ENCODE measurements at places on chromosomes 4 and X.

- H3K27ac ChIP-seq: no peak overlapping the region
- DNase-seq: no peak
- no peak overlapping the region for H3K4me3 ChIP-seq
- peaks cover 4% of the 10 kb centered on the region for H3K36me3 ChIP-seq
These were observed 84.0 kb downstream of the PDS5A start for GRCh38 chr4:39893693-39894072.

GRCh38 chr4:8221476-8221875 lies 22.4 kb downstream of the SH3TC1 start:
- no peaks in the 10 kb centered on the region for H3K27me3 ChIP-seq
- no peaks in the 10 kb centered on the region for H3K4me1 ChIP-seq
- H3K27ac ChIP-seq: no peak overlapping the region
- no peaks in the 10 kb centered on the region for H3K36me3 ChIP-seq
- H3K4me3 ChIP-seq: no peak overlapping the region
- DNase-seq: no peak

- DNase-seq: no peak
- no peak overlapping the region for H3K4me3 ChIP-seq
- no peak overlapping the region for H3K27ac ChIP-seq
- H3K27me3 ChIP-seq: no peaks in the 10 kb centered on the region
These were observed 249.2 kb downstream of the MID1IP1 start for GRCh38 chrX:39050427-39050826.

DNA sequence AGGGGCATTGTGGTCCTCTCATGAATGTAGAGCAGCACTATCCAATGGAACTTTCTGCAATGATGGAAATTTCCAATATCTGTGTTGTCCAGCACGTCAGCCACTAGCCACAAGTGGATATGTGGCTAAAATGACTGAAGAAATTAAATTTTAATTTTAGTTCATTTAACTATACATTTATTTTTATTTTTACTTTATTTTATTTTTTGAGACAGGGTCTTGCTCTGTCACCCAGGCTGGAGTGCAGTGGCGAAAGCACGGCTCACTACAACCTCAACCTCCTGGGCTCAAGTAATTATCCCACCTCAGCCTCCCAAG lies 13.3 kb upstream of the RBBP7 start:
- H3K4me3 ChIP-seq: no peak overlapping the region
- no peak for DNase-seq
- peak overlapping the region; percentile 81 for H3K27ac ChIP-seq
- no peaks in the 10 kb centered on the region for H3K36me3 ChIP-seq
- peaks cover 8% of the 10 kb centered on the region for H3K4me1 ChIP-seq
- peaks cover 18% of the 10 kb centered on the region for H3K27me3 ChIP-seq

- H3K27ac ChIP-seq: no peak overlapping the region
- H3K27me3 ChIP-seq: no peaks in the 10 kb centered on the region
- no peaks in the 10 kb centered on the region for H3K36me3 ChIP-seq
- H3K4me1 ChIP-seq: no peaks in the 10 kb centered on the region
- no peak for DNase-seq
These were observed 252.6 kb downstream of the ANTXR2 start for GRCh38 chr4:79820427-79820826.

GRCh38 chr4:179605196-179605595 lies 2163.0 kb upstream of the AGA start:
- no peaks in the 10 kb centered on the region for H3K4me1 ChIP-seq
- DNase-seq: no peak
- no peaks in the 10 kb centered on the region for H3K27me3 ChIP-seq
- no peaks in the 10 kb centered on the region for H3K36me3 ChIP-seq
- no peak overlapping the region for H3K4me3 ChIP-seq

- no peaks in the 10 kb centered on the region for H3K4me1 ChIP-seq
- H3K27me3 ChIP-seq: no peaks in the 10 kb centered on the region
These were observed 533.2 kb upstream of the NR3C2 start for GRCh38 chr4:148975464-148975863.

- no peaks in the 10 kb centered on the region for H3K36me3 ChIP-seq
- no peak overlapping the region for H3K27ac ChIP-seq
- no peaks in the 10 kb centered on the region for H3K27me3 ChIP-seq
- no peak for DNase-seq
These were observed 76.3 kb downstream of the STK32B start for GRCh38 chr4:5127556-5127955.

- no peak for DNase-seq
- no peaks in the 10 kb centered on the region for H3K27me3 ChIP-seq
- H3K4me3 ChIP-seq: no peak overlapping the region
These were observed 144.0 kb downstream of the HDX start for GRCh38 chrX:84358271-84358670.

GRCh38 chr4:24443200-24443599 lies 141.2 kb downstream of the DHX15 start:
- H3K4me1 ChIP-seq: no peaks in the 10 kb centered on the region
- no peaks in the 10 kb centered on the region for H3K36me3 ChIP-seq
- H3K4me3 ChIP-seq: no peak overlapping the region
- no peak for DNase-seq
- H3K27ac ChIP-seq: no peak overlapping the region

GRCh38 chr4:33512397-33512796 lies 2731.9 kb downstream of the ARAP2 start:
- H3K36me3 ChIP-seq: no peaks in the 10 kb centered on the region
- H3K4me1 ChIP-seq: no peaks in the 10 kb centered on the region
- no peaks in the 10 kb centered on the region for H3K27me3 ChIP-seq
- no peak overlapping the region for H3K4me3 ChIP-seq
- no peak overlapping the region for H3K27ac ChIP-seq

GRCh38 chr4:154507156-154507555 lies 15.6 kb upstream of the DCHS2 start:
- no peaks in the 10 kb centered on the region for H3K27me3 ChIP-seq
- no peaks in the 10 kb centered on the region for H3K36me3 ChIP-seq
- no peak overlapping the region for H3K4me3 ChIP-seq
- DNase-seq: no peak

DNA sequence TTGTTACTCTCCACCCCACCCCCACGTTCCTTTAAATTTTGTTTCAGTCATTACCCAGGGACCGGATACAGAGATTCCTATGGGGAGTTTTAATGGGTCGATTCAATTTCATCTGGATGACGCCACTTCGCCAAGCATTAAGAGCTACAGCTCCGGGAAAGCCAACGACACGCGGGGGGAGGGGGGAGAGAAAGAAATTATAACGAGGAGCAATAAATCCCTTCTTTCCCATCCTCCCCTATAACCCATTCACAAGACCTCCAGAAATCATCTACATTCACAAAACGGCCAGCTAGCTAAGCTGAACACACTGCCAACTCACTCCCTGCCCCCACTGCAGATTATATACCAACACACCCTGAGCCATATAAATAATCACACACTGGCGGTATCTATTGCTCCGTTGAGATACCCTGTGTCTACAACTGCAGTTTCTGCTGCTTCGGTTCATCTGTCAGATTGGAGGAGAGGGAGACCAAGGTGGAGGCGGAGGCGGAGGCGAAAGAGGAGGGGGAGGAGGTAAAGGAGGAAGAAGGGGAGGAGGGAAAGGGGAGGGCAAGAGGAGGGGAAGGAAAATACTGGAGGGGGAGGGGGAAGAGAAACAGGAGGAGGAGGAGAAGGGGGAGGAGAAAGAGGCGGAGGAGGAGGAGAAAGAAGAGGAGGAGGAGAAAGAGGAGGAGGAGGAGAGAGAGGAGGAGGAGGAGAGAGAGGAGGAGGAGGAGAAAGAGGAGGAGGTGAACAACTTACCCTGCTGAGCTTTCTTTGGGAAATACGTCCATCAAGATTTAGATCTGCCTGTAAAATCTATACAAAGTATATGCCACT lies 113.9 kb upstream of the VAMP7 start:
- no peaks in the 10 kb centered on the region for H3K27me3 ChIP-seq
- peak overlapping the region; percentile 59 for H3K4me3 ChIP-seq
- peak; percentile 38 for DNase-seq

DNA sequence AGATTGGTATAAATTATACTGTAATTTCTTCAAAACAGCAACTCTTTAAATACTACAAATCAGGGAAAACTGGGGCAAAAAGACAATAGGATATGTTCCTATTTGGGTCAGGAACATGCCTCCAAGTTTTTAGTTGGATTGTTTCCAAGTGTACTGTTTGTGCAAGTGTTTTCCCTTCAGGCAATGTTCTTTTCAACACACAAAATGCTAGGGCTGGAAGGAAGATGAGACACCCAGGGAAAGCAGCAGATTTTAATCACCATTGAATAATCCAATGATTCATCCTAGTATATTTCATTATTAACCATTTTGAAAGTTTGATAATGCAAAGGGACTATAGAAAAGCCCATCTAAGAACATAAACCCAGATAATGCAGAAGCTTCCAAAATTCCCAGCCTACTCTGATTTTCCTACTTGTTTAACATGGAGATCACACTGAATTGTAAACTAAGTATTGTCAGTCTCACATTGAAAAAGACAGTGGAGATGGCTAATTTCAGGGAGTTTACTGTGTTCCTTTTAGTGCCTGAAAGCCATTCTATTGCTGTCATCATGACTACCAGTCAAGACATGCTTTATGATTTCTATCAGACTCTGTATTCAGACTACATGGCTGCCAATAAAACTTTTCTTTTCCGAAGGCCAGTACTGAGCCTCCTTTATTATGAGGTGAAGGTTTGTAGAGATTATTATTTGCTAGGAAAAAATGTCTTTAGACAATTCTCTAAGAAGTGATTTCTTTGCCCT lies 38.6 kb downstream of the COL4A6 start:
- H3K36me3 ChIP-seq: no peaks in the 10 kb centered on the region
- no peaks in the 10 kb centered on the region for H3K27me3 ChIP-seq
- H3K4me3 ChIP-seq: no peak overlapping the region
- no peaks in the 10 kb centered on the region for H3K4me1 ChIP-seq

GRCh38 chr4:13522282-13523104 lies 21.8 kb downstream of the NKX3-2 start:
- no peak for DNase-seq
- no peak overlapping the region for H3K27ac ChIP-seq
- no peak overlapping the region for H3K4me3 ChIP-seq
- peaks cover 67% of the 10 kb centered on the region for H3K27me3 ChIP-seq
- H3K4me1 ChIP-seq: peaks cover 12% of the 10 kb centered on the region

DNA sequence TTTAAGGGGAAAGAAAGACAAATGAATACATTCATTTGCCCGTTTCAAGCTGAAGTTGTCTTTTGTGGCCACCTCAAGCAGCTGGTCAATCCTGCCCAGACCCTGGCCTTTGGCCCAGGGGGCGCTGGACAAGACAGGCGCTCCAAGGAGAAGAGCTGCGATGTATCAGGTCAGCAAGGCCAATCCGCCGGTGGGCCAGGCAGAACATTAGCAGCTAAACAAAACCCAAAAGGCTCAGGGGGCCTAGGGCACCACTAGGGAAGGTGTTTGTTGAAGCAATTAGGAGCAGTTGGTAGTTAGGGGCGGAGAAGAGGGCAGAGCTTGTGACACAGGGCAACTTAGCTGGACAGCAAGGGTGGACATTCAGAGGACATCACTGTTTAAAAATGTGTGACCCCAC lies 60.8 kb upstream of the TMEM33 start:
- H3K27me3 ChIP-seq: peaks cover 66% of the 10 kb centered on the region
- H3K27ac ChIP-seq: no peak overlapping the region
- no peak overlapping the region for H3K4me3 ChIP-seq

DNA sequence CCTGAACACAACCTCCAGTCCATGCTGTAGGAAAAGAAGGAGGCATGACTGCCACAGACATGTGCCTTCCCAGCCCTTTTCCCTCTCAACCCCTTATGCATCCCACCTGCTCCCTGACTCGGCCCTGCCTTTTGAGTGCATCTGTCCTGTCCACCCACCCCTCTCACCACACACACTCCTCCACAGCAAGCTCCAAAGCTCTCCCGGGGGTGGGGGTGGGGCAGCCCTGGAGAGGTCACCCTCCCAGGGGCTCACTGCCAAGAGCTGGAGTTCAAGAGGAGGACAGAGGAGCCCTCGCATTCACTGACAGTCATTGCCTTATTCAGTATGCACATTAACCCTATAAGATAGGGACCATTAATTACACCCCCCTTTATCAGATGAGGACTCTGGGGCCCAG lies 46.6 kb upstream of the MAMLD1 start:
- DNase-seq: no peak
- no peaks in the 10 kb centered on the region for H3K36me3 ChIP-seq
- no peaks in the 10 kb centered on the region for H3K4me1 ChIP-seq
- H3K4me3 ChIP-seq: no peak overlapping the region
- no peaks in the 10 kb centered on the region for H3K27me3 ChIP-seq

GRCh38 chr4:53935780-53936179 lies 128.6 kb downstream of the CHIC2 start:
- H3K4me1 ChIP-seq: no peaks in the 10 kb centered on the region
- no peaks in the 10 kb centered on the region for H3K27me3 ChIP-seq
- DNase-seq: no peak
- no peak overlapping the region for H3K4me3 ChIP-seq
- H3K36me3 ChIP-seq: peaks cover 3% of the 10 kb centered on the region
- no peak overlapping the region for H3K27ac ChIP-seq

DNA sequence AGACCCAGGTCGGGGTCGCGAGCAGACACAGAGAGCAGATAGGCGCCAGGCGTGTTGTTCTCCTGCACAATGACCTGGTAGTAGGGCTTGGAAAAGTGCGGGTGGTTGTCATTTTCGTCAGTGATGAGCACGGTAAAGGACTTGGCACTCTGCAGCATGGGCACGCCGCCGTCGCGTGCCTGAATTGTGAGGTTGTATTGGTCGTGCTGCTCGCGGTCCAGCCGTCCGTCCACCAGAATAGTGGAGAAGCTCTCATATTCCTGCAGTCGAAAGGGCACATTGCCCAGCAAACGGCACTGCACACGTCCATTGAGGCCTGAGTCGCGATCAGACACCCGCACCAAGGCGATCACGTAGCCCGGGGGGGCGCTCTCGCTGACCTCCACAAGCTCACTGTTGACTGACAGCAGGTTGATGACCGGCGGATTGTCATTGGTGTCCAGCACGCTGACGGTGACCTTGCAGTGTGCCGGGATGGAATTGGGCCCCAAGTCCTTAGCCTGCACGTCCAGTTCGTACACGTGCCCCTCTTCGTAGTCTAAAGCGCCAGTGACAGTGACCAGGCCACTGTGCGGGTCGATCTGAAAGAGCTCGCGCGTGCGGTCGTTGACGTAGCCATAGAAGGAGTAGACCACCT lies 2.8 kb downstream of the PCDH19 start:
- H3K4me1 ChIP-seq: peaks cover 12% of the 10 kb centered on the region
- H3K27ac ChIP-seq: no peak overlapping the region
- no peak overlapping the region for H3K4me3 ChIP-seq
- DNase-seq: no peak
- no peaks in the 10 kb centered on the region for H3K36me3 ChIP-seq
- peaks cover 36% of the 10 kb centered on the region for H3K27me3 ChIP-seq

- no peaks in the 10 kb centered on the region for H3K36me3 ChIP-seq
- H3K27me3 ChIP-seq: no peaks in the 10 kb centered on the region
These were observed 432.6 kb downstream of the INPP4B start for GRCh38 chr4:142413485-142413884.

DNA sequence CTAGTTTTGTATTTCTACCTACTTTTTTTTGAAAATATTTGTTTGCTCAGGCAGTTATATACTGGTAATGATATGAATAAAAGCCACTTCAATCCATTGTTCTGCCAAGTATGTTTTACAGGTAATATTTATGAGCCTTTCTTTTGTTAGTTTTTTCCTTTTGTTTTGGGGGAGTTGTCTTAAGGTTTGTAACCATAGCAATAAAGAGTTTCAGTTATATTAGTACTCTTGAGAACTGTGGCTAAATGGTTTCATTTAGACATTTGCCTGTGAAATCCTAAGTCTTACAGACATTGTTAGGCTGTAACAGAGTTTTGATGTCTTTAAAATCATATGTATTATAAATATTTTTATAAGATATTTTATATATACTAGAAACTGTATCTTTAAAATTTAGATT lies 150.1 kb downstream of the DIPK2B start:
- H3K4me3 ChIP-seq: no peak overlapping the region
- H3K36me3 ChIP-seq: no peaks in the 10 kb centered on the region
- no peaks in the 10 kb centered on the region for H3K27me3 ChIP-seq
- no peak overlapping the region for H3K27ac ChIP-seq

- no peaks in the 10 kb centered on the region for H3K36me3 ChIP-seq
- H3K4me3 ChIP-seq: no peak overlapping the region
- no peaks in the 10 kb centered on the region for H3K27me3 ChIP-seq
- peaks cover 10% of the 10 kb centered on the region for H3K4me1 ChIP-seq
- H3K27ac ChIP-seq: no peak overlapping the region
These were observed 18.7 kb upstream of the CCNI start for GRCh38 chr4:77094496-77094895.

All from gastrocnemius medialis (tissue), 4 donors.